ENCODE measurements at places on chromosomes 3 and 15. TPM values are rescaled to one million over a fixed set of nuclear protein-coding genes. Genes with fewer than 3 reads are reported as not detected.

RNF123 gene
- 48.4 TPM for total RNA-seq

TMEM212 gene
- not detected for total RNA-seq

DNA sequence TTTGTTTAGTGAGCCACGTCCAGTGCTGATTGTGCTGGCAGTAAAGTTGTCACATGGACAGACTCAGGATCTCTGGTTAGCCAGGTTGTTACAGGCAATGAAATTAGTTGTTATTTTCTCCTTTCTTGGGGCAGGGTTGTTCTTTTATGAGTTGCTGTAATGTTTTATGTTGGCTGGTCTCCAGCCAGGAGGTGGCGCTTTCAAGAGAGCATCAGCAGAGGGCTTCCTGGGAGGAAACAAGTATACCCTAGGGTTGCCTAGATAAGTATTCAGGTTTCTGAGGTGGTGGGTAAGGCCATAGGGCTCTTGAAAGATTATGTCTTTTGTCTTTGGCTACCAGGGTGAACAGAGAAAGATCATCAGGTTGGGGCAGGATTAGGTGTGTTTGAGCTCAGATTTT, 14.5 kb upstream of the CFAP20DC start:
- DNase-seq: no peak

GRCh38 chr15:65434201-65434600, 11.5 kb upstream of the IGDCC4 start:
- DNase-seq: no peak

NAALADL2 gene
- 0.70 TPM for total RNA-seq

DNA sequence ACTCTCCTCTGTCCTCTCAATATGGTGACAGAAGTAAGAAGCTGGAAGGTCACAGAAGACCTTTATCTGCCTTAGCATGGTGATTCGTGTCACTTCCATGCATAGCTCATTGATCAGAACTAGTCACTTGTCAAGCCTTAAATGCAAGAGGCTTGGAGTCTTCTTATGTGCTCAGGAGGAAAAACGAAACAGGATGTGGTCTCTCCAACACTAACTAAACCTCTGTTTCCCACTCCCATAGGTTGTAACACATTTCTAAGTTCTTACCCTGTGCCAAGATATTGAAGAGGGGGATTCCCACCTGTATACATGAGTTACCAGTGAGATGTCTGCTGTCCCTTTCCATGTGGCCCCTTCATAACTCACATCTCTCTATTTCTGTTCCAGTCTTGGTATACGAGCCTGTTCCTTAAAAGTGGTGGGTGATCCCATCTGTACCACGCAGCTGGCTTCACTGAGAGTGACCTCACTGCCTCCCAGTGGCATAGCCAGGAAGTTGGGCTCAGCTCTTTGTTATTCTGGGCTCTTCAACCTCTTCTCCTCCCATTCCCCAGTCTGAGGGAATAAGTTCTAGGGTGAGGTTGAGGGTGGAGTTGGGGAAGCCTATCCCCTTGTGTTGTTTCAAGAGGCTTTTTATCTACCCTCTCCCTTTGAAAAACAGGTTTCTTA, 203.2 kb upstream of the PPP2R3A start:
- DNase-seq: no peak
